ENCODE measurements at places on chromosomes 6 and 20. TPM values are rescaled to one million over a fixed set of nuclear protein-coding genes. Genes with fewer than 3 reads are reported as not detected.

The WFDC2 gene
- total RNA-seq = not detected

The TXLNB gene
- total RNA-seq = not detected

The MBOAT1 gene
- 16.5 TPM for total RNA-seq

The REM1 gene
- total RNA-seq = not detected

The IFT52 gene
- total RNA-seq = 17.6 TPM

The GPR6 gene
- total RNA-seq = not detected

The TENT5A gene
- total RNA-seq = 1.3 TPM

The CHMP4B gene
- 43.9 TPM for total RNA-seq

Data from K562 (cell line).